Hypothalamus (tissue), 51 donors: ENCODE measurements at places on chromosomes 12 and 14.

DNA sequence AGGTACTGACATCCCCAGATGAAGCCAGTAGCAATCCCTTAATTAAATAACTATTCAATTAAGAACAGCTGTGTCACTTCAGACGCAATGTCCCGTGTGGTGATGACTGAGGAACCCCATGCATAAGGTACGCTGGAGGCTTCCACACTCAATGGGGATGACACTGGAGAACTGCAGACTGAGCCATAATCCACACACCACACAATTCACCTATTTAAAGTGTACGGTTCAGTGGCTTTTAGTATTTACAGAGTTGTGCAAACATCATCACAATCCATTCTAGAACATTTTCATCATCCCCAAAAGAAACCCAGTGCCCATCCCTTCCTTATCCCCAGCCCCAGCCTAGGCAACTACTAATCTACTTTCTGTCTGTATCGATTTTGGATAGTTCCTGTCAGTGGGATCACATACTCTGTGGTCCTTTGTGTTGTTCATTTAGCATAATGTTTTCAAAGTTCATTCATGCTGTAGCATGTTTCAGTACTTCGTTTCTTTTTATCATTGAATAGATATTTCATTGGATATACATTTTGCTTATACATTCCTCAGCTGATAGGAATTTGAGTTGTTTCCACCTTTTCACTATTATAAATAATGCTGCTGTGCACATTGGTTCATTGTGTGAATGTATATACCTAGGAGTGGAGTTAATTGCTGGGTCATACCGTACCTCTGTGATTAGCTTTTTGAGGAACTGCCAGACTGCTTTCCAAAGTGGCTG is 61.1 kb downstream of the NINJ2 start:
- no peak for DNase-seq

DNA sequence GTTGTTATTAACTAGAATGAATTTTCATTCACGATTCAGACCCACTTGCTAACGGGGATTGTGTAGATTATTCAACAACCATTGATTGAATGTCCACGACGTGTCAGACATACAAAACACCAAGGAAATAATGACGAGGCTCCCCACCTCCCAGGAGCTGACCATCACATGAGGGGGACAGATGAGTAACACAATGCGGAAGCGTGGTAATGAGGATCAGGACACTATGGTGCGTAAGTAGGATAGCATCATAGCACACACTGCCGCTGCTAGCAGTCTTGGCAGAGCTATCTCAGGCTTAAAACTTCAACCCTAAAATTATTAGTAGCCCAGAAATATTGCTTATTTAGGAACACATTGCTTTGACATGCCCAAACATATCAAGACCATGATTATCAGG is 265.8 kb downstream of the EGLN3 start:
- no peak for DNase-seq

DNA sequence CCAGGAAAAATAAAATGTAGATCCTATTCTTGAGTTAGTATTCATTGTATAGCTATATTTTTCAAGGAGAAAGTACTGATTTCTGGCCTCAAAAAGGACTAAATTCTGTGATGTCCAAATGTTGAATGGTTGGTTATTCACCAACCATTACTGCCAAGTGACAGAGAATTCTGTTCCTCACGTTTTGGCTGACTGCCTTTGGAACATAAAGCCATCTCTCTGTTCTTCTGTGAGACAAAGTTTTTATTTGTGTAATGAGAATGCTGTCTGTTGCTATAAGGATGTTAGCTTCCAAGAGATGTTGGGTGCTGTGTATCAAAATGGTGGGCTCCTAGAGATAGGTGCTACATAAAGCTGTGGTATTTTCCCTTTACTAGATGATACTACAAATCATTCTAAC is 9.3 kb downstream of the ZNF410 start:
- DNase-seq: no peak

GRCh38 chr12:20527417-20528163 is 159.3 kb downstream of the PDE3A start:
- DNase-seq: no peak

GRCh38 chr12:1305063-1305434 is 289.3 kb downstream of the FBXL14 start:
- DNase-seq: no peak
